Stimulated activated CD4-positive, alpha-beta T cell treated with anti-CD3 and anti-CD28 coated beads, Interleukin-15, amount 100 ng/mL, for 1 hour (primary cell): ENCODE measurements at places on chromosomes 3 and 15.

- DNase-seq, result no peak
Measured at GRCh38 chr3:133455281-133455680, 55.4 kb downstream of the BFSP2 start.

- no peak for DNase-seq
Measured at GRCh38 chr3:24273491-24273890, 221.2 kb downstream of the THRB start.

DNA sequence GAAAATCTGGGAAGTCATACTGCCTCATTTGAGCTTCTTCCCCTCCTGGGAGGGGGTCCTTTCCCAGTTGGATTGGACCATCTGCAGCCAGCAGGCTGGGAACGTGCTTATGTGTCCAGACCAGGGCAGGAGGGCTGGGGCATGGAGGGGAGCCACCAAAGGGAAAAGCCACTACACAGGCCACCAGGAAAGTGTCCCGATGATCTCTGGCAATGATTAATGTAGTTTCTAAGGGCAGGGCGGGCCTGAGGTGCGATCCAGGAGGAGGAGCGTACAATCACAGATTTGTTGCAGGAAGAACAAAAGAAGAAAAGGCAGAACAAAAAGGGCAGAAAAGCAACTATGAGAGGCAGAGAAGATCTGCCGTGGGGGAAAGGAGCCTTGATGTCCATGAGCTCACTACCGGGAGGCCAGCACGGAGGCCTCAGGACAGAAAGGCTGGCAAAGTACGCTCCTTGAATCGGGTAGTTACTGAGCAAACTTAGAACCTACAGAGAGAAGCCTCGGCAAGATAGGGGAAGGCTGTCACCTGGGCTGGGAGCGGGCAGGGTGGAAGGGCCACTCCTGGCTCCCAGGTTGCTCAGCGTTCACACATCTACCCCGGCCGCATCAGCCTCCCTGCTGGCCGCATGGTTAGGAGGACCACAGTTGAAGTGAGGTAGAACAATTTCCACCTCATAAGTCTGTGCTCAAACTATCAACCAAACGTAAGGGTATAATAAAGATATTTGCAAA lies 79.5 kb upstream of the PCSK6 start:
- no peak for DNase-seq

DNA sequence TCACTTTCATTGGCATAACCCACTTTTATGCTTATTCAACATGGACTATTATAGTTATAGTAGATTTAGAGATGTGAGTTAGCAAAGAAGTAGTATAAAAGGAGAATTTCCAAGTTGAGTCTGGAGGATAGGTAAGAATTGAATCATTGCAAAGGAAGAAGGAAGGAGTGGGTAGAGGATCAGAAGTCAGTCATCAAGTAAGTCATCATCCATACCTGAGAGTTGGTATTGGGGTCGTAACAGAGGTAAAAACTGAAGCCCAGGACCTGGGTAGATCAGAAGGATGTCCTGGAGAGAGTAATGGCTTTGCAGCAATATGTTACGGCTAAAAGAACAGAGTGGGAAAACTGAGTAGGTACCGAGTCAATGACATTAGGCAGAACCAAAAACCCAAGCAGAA lies 265.7 kb downstream of the SUCLG2 start:
- no peak for DNase-seq

DNA sequence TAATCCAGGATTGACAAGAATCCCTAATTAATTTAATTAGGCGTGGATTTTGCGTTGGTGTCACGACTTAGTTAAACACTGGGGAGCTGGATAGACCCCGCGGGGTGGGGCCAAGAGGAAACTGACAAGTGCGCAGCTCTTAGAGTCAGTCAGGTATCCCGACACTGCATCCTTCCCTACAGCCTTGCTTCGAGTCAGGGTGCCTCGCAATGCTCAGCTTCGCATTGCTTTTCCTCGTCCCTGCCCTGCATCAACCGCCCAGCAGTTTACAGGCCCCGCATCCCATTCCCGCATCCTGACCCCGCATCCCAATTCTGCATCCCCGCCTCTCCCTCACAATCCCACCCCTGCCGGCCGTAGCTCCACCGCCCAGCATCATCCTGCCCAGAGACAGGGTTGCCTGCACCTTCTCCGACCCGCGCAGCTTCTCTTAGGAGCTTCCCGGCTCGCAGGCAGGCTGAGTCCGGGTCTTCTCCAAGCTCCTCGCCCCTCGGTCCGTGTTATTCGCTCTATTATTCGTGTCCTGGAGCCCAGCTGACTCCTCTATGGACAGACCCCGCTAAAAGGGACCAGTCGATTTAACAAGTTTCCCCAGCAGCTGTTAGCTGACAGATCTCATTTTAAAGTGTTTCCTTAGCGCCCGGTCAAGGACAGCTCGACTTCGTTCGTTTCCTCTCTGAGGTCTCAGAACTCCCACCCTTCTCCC lies 699 bp upstream of the SHOX2 start:
- DNase-seq, result no peak

DNA sequence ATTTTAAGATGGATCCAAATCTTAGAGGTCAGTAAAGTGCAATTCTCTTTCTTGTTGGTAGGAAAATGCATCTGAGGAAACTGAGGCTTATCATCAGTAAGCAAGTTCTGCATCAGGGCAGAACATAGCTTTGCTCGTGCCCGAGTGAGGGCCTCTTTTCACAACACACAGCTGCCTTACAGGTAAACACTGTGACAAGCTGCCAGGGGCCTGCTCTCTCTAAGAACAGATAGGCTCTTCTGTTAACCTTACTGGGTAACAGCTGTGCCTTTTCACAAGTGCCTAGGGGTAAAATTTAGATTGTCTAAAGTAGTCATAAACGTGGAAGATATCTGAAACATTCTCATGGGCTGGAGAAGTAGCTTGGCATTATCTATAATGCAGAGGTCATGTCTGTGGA lies 118.1 kb downstream of the C3orf38 start:
- DNase-seq, result no peak

DNA sequence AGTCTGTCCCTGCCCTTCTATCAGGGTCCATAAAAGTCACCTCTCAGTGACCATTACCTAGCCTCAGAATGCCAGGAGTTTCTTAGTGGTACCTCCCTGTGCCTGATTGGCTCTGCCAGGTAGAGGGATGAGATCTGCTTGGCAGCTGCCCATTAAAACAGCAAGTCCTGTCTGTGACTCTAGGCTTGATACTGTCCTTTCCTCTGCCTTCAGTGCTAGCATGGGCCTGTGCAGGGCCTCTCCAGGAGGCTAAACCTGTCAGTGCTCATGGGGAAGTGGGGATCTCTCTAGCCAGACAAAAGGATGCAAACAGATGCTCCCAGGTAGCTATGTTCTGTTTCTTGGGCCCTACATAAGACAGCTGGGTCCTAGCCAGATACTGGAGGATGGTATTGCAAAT lies 10.0 kb upstream of the MANF start:
- no peak for DNase-seq

DNA sequence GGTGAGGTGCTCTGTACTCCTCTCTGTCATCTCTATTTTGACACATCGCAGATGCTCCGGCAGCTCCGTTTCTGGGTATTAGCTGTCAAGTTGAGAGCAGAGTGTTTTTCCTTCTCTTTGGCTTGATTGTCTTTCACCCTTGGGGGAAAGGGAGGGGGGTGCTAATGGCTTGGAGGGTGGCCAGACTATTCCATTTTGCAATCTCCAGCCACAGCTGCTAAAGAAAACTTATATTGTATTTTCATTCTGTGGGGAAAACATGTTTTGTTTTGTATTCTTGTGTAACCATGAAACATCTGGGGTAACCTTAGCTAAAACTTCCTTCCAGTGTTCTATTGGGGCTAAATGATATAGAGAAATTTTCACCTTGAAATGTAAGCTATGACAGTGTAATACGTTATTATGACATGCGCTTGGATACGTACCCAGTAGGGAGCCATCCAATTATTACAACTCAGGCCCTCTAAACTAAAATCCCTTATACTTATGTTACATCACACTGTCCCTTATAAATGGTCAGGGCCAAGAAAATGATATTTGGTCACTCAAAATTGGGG lies 14.0 kb upstream of the LARP6 start:
- DNase-seq, result no peak
